Stimulated activated CD4-positive, alpha-beta T cell treated with anti-CD3 and anti-CD28 coated beads, Interleukin-12 subunit alpha, Interleukin-12 subunit beta, amount 100 ng/mL, for 4 hours (primary cell): ENCODE measurements at places on chromosomes 3 and 15.

GRCh38 chr3:127780536-127781400, 41.5 kb downstream of the MGLL start:
- DNase-seq, result no peak

GRCh38 chr3:107790612-107791011, 267.9 kb downstream of the BBX start:
- DNase-seq, result no peak

GRCh38 chr3:107370907-107371306, 6.3 kb upstream of the CCDC54 start:
- DNase-seq, result no peak

- DNase-seq, result no peak
These were observed 54.9 kb downstream of the EPHB3 start for GRCh38 chr3:184616436-184616835.

- DNase-seq, result no peak
These were observed 395.2 kb downstream of the TUSC7 start for GRCh38 chr3:117104792-117105191.

GRCh38 chr15:28957606-28958498, 72.1 kb downstream of the APBA2 start:
- no peak for DNase-seq

DNA sequence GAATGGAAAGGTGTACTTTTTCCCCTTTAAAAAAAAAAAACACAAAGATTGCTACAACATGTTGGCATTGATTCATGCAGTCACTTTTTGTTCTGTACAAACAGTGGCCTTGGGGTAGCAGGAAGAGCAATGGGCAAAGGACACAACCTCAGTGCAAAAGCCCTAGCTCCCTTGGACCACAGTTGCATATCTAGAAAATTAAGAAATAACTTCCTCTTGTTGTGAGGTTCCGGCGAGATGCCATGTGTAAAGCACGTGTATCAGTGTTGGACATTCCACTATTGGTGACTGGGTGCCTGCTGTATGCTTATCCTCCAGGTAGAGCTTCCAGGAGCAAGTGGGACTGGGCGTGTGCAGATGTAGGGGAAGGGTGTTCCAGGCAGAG, 164.5 kb downstream of the THSD4 start:
- no peak for DNase-seq

GRCh38 chr3:29331456-29332194, 50.8 kb downstream of the RBMS3 start:
- DNase-seq, result no peak

DNA sequence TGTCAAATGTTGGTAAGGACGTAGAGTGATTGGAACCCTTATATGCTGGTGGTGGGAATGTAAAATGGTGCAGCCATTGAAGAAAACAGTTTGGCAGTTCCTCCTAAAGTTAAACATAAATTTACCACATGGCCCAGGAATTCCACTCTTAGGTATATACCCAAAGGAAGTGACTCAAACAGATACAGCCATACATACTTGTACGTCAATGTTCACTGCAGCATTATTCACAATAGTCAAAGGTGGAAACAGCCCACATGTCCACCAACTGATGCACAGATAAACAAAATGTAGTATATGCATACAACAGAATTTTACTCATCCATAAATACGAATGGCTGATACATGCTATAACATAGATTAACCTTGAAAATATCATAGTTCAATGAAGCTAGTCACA, 13.2 kb downstream of the CLASP2 start:
- no peak for DNase-seq

- DNase-seq, result no peak
These were observed 126.8 kb downstream of the MITF start for GRCh38 chr3:69865925-69866679.

GRCh38 chr15:74136540-74136813, 6.1 kb downstream of the ISLR2 start:
- no peak for DNase-seq

DNA sequence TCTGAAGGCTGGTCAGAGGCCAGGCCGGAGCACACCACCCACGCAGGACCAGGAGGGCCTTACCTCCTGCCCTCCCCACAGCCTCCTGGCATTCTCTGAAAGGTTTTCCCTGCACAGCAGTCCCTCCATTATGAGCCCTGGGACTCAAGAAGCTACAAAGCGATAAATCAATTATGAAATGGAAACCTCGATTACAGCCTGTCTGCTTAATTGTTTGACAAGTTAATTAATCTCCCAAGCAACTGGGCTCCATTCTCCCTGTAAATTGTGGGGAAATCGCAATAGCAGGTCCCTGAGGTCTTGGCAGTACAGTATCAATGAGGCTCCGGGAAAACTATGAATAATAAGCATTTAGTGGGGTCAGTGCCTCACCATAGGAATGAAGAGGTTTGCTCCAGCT, 683.5 kb downstream of the NTRK3 start:
- no peak for DNase-seq

DNA sequence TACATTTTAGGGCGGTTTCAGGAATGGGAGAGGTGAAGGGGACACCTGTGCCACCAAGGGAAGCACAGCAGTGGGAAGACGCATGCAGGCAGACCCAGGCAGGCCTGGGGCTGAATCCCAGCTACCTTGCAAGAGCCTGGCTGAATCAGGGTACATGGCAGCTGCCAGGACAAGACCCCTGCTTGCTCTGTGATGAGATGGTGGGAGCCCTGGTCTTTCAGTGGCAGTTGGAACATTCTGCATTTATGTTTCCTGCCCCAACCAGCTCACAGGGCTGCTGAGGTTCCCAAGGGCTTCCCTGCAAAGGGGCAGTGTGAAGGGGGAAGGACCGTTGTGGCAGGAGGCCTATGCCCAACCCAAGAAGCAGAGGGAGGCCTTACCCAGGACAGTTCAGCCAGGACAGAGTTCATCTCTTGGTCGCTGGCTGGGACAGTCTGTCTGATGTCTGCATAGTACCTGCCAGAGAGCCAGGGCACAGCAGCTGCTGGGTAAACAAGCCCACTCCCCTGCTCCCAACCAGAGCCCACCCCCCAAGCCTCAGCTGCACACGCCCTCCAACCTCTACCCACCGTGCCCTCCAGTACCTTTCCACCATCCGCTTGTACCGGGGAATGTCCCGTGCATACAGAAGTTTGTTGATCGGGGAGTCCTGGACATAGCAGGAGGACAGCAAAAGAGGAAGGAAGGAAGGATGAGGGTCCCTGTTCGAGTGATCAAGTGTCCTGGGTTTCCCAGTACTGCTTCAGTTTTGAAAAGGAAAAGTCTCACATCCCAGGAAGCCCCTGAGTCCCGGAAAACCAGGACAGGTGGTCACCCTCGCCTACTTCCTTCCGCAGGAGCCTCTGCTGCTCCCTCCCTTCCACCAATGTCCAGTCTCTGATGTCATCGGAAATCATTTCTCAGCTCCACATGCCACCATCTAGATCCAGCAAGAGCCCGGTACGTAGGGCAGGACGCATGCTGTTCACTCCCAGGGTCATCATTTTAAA, 23.1 kb downstream of the PLXNB1 start:
- DNase-seq, result no peak

DNA sequence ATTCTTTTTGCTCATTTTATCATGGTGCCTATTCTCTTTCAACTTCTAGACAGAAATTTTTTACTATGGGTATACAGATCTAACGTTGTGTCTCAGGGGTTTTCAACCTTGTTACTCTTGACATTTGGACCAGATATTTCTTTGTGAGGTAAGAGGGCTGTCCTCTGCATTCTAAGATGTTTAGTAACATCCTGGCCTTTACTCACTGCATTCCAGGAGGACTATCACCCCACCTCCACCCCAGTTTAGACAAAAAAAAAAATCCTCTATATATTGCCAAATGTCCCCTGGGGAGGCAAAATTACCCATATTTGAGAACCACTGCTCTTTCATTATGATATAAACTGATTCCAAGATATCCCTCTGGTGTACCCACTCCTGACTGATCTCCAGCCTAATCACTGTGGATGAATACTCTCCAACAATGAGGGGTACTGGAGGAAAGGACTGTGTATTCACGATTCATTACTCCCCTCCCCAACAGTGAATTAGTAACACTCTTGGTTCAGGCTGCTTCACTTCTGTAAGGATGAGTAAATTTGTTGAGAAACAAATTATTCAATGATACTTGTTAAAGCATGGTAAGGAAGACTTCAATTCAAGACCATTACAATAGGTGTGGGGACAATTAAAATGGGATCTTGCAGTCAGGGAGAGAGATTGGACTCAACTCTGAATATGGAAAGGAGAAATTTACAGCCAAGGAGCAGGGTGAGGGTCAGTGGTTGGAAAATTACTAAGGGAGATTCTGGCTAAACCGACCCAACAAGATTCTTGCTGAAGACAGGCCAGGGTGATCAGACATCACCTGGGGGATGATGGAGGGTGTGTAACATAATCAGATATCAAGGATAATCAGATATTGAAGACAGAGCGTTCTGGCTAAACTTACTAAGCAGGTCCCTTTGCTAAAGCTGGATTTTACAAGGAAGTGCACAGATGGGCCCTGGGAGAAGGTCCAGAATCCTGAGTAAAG, 123.8 kb upstream of the DAZL start:
- DNase-seq, result no peak

GRCh38 chr15:41565702-41566101, 6.7 kb downstream of the TYRO3 start:
- no peak for DNase-seq

- no peak for DNase-seq
These were observed 40.5 kb downstream of the POLQ start for GRCh38 chr3:121505256-121505655.

GRCh38 chr15:65081270-65081669, 4.7 kb downstream of the KBTBD13 start:
- no peak for DNase-seq

DNA sequence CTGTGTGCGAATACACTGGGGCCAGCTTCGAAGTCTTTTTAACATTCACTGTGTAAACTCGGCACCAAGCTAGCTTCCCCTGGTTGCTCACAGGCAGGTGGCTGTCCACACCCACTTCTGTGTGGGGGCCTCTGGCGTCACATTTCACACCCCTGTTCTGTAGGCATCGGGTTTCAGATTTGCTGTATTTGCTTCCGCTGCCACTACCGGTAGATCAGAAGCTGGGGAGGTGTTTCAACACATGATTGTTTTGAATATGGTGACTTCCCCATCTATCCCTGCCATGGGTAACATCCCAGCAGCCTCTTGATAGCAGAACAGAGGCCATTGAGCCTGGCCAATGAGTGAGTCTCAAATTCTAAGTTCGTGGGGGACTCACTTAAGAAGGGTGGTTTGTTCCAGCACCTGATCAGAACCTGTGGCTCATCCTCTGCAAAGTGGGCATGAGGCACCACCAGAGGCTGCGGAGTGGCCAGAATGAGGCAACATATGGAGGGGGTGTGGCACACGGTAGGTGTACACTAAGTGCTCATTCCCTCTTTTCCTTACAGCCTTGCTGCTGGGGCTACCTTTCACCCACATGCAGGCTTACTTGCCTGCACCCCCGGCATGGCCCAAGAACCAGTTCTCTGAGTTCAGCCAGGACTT, 61.5 kb downstream of the IQSEC1 start:
- peak; percentile 73 for DNase-seq

- DNase-seq, result no peak
These were observed 229.8 kb downstream of the LPP start for GRCh38 chr3:188383748-188384147.

DNA sequence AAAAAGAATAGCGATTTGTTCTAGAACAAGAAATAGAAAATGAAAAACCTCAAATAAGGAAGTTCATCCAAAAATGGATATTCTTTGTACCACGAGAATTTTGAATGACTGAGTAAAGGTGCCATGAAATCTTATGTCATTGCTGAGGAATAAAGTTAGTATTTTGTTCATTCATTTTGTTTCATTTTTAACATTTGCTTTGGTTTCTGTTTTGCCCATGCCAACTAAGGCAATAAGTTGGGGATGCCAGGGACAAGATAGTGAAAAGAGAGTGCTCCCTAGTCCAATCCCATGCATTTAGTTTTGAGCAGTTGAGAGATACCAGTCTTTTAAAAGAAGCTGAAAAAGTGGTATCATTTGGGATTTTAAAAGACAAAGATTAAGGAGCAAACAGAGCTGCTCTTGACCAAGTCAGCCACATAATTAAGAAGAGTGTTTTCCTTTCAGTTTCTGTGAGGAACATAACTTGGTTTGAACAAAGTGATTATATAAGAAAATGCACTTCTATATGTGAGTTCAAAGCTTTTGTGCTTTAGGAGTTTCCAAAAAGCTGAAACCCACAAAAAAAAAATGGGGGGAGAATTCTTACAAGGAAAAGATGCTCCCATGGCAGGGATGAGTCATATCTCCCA, 201.4 kb downstream of the PLOD2 start:
- no peak for DNase-seq

DNA sequence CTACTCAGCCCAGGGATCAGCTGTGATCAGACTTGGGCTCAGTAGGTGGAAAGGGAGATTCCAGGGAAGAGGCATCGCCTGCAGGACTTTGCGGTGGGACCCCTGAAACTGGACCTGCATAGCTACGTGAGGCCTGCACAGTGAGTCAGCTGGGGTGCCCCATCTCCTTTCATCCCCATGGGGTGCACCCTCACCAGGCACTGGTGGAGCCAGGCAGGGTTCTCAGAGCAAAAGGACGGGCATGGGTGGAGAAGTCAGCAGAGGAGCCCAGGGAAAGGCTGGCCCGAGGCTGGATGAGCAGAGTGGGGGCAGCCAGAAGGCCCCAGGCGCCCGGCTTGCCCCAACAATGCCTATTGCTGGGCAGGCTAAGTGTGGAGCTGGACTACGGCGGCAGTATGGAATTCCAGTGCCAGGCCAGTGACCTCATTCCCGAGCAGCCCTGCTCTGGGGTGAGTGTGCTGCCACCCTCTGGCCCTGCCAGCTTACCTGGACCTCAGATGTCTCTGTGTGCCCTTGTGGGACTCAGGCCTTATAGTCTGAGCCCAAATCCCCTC, 19.7 kb downstream of the ACAA1 start:
- DNase-seq, result no peak

DNA sequence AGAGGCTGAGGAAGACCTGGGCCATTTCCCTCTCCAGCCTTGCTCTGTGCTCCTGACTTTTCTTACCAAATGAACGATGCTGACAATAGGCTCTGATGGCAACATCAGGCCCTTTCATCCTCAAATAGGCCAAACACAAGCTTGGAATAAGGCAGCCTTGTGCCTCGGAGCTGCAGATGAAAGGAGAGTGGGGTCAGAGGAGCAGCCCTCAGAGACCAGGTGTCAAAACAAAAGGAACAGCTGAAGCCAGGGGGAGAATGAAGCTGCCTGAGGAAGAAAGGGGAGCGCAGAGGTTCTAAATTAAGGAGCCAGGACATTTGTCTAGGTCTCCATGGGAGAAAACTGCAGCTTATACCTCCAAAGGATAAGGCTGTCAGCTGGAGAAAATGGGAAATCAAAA, 5.1 kb downstream of the BFSP2 start:
- DNase-seq, result no peak
